Dermis blood vessel endothelial cell (primary cell): ENCODE measurements at places on chromosomes 3 and 15.

- DNase-seq: no peak
Measured at GRCh38 chr3:103410231-103410630, 975.4 kb downstream of the ZPLD1 start.

GRCh38 chr3:144480416-144480919 lies 508.8 kb downstream of the DIPK2A start:
- no peak for DNase-seq

DNA sequence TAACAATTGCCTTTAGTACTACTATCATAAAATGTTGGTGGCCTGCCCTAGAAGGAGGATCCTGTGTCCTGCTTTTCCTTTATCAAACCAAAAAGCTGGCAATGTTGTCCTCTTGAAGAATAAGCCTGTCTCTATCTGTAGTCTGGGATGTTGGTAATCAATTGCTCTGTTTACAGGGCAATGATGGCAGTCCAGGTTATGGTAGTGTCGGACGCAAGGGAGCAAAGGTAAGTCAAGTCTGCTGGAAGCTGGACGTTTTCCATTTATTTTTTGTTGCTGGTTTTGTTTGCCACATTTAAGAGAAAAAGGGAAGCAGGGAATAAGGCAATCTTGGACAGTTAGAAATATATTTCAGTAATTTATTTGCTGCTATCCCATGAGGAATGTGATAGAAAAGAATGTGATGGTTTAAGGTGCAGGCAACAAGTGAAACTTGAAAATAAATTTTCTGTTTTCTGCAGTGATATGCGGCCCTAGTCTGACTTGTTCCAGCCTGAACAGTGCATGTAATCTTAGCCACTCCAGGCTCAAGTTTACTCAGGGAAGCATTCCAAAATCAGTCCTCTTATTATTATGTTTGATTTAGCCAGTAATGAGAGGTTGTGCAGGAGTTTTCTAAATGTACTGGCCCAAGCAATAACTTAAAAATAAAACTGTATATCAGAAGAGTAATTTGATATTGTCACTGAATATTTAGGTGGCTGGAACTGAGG lies 110.3 kb downstream of the COL6A6 start:
- no peak for DNase-seq

GRCh38 chr15:58522865-58523264 lies 91.1 kb downstream of the LIPC start:
- no peak for DNase-seq

GRCh38 chr3:68919000-68919399 lies 13.3 kb downstream of the TAFA4 start:
- peak; percentile 36 for DNase-seq

DNA sequence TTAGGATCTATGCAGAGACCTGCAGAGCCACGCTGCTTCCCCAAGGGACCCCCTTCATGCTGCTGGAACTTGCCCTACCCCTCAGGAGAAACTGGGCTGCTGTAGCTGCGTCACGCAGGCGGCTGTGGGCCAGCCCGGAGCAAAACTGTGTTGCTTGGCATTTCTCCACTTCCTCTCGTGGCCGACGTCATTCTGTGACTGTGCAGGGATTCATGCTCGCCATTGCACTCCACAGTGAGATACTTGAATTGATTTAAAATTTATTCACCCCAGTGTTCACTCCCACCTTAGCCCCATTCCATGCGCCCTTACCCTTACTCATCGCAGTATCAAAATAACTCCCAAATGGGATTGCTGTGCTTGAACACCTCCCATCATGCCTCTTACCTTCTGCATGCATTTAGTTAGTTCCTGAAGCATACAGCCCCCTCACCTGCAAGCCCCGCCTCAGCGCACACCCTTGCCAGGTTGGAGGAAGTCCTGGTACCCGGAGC lies 45.7 kb downstream of the TMEM44 start:
- peak; percentile 82 for DNase-seq

- DNase-seq: no peak
Measured at GRCh38 chr3:144424606-144425005, 453.0 kb downstream of the DIPK2A start.

DNA sequence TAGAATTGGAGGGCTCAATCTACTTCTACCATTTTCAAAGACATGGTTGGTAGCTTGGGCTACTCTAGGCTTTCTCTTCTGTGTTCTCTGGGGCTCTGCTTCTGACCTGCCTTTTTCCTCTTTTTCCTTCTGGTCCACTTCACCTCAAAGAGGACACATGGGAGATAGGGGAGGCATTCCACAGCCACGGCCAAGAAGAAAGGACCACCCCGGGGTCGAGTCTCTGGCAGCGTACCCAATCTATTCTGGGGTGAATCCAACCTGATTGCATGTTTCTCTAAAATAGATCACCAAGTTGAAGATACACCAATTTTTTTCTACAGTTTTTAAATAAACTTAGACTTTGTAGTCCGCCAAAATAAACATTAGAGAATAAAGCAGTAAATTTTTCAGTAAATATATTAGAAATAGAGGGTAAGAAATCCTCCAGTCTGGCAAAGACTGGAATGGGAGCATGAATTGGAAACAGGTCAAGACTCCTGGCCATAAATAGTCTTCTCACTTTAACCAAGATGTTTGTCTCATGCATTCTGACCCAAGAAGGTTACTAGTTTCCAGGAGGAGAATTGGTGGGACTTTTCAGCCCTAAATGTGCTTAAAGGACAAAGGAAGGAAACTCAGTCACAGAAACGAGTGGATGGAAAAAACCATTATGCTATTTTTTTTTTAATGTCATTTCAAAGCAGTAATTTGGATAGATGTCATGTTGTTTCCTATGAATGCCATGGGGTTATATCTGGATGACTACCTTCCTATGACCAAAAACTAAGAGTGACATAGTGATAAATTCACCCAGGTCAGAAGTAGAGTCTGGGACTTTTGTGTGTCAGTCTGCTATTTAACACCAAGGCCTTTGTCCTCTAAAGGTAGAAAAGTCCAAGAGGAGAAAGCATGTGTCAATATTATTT lies 71.3 kb upstream of the PHLDB2 start:
- DNase-seq: peak; percentile 17

DNA sequence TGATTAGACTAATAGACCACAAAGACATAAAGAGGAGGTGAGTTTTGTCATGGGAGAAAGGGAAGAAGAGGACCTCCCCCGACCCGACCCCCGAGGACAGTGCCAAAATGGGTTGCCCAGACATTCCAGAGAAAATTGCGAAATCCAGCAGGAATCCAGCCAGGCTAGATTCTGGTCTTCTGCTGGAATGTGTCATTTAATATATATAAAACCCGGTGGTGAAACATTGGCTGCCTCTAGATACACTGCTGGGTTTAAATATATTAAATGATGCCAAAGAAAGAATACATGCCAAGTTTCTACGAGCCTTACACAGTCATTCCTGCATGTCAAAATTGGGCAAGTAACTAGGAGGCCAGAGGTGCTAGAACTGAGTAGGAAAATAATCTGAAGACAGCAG lies 45.3 kb upstream of the SPESP1 start:
- no peak for DNase-seq

DNA sequence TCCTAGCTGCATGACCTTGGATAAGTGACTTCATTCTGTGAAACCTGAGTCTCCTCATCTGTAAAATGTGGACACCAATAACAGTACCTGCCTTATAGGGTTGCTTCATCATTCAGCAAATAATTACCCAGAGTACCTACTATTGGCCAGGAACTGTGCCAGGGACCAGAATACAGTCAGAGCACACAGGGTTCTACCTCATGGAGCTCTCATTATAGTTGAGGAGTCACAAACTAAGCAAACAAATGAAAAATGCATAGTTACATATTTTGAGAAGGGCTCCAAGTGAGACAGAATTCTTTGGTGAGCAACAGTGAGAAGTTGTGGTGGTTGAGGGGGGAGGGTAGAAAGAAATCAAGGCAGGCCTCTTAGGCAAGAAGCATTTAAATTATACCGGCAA lies 308.6 kb upstream of the WNT5A start:
- DNase-seq: no peak

- DNase-seq: no peak
Measured at GRCh38 chr3:13878281-13879101, 1.4 kb downstream of the WNT7A start.

GRCh38 chr3:134253475-134254226 lies 3.0 kb upstream of the RYK start:
- DNase-seq: no peak

DNA sequence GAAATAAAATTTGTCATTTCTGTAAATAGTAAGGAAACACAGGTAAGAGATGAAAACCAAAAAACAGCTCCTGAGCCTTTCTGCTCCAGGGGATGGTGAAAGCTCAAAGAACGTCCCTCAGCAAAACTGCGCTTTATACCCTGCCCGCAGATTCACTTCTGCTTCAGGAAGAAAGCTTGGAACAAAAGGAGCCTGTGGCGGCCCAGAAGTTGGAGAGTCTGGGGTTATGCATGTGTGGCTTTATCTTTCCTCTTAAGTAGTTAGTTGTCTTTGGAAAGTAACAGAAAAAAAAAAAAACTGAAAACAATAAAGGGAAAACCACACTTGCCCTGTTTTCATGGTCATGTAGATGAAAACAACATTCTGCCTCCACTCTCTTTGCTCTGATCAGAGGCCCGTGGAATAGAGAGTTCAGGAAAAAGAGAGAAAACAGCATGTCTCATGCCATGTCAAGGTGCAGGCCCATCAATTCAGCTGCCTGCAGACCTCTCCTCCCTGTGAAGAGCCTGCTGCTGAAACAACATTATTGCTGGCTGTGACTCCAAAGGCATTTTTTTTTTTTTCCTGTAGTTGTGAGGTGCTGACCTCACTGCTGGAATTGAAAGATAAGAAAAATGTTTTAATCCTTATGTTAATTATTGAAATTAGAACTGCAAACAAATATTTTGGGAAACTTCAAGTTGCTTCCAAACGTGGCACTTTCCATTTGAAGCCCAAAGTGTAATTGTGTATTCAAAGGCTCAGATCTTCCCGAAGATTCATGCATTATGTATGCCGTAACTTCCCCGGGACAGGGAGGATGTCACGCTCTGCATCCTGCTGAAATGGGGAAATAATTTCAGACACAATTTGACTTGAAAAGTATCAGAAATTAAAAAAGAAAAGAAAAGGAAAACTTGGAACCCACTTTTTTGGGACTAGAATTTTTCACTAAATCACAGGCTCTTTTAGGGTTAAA lies 108.4 kb upstream of the ZNF385D start:
- no peak for DNase-seq

GRCh38 chr15:43204016-43204901 lies 16.6 kb downstream of the EPB42 start:
- peak; percentile 87 for DNase-seq
